Breast epithelium (tissue), 4 donors: ENCODE measurements at places on chromosomes 6 and 20.

- DNase-seq: no peak
These were observed 145.6 kb downstream of the GJA10 start for GRCh38 chr6:90039911-90040310.

DNA sequence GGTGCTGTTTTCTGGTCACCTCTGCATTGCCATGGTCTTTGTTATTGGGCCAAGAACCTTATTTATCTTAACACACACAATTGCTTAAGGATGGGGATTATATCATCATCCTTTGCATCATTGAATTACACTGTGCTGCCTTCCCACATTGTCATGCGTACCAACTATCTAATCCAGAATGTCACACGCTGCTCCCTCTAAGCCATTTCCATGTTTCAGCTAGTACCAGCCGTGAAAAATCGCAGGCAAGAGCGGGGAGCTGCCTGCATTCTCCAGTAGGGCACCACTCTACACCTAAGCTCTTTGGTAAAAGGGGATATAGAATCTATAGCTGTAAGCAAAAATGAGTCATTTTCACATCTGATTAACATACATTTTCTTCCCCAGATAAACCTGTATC is 277.0 kb downstream of the PRL start:
- no peak for DNase-seq

- no peak for DNase-seq
These were observed 227.3 kb upstream of the PDE10A start for GRCh38 chr6:165890404-165890735.

GRCh38 chr6:624979-625378 is 31.9 kb downstream of the HUS1B start:
- no peak for DNase-seq

GRCh38 chr20:41072190-41072863 is 43.7 kb downstream of the TOP1 start:
- DNase-seq: peak; percentile 70

DNA sequence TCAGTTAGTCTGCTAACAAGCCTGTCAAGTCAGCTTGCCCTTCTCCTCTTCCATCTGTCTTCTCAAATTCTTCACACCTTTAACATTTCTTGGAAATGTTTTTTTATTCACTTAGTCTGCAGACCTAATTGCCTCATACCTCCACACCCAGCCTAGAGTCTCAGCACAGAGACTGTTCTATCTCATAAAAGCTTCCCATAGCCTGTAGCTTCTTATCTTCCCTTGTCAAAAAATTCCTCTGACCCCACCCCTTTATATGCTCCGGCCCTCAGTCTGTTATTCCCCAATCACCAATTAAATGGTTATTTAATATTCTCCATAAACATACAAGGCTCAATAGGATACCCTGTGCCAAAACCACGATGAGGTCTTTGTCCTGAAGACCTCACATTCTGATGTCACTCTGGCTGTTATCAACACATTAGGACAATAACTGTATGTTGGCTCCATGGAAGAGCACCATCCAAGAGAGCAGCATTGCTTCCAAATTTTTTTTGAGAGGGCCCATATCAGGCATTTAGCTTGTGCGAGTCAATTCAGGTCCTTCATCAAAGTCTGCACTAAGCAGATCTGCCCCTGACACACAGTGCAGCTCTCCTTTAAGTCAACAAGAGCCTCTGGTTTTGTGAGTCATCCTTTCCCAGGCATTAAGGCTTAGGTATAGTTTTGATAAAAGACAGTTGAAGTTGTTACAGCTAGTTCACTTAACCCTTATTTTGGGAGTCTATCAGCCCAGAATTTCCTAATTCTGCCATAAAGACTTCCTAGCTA is 83.2 kb upstream of the TBX18 start:
- DNase-seq: no peak

- no peak for DNase-seq
These were observed 33.9 kb downstream of the SCGN start for GRCh38 chr6:25685896-25686295.

DNA sequence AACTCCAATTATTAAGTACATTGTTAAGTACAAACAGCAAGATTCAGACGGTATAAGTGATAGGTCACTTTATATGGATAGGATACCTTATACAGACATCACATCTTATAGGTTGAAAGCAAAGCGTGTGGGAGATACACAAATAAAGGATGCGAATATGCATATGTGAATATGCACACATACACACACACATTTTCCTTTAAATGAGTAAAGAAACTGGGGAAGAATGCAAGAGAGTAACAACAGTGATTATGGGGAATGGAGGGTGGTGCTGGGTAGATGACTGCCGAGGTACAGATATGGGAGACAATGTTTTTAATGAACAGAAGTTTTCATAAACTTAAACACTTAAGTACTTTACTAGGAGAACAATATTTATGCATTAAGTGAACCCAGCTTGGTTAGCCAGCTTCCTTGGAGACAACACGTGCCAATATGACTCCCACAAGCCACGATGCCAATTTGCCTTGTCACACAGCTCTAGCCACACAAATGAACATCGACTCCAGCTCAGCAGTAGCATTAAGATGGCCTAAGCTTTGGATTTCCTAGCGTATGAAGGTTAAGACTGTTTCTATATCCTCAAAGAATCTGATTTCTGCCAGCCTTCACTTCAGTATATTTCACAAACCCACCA is 96.6 kb downstream of the EPB41L2 start:
- no peak for DNase-seq

GRCh38 chr6:63584125-63584514 is 11.8 kb downstream of the LOC128125822 start:
- DNase-seq: no peak

- peak; percentile 72 for DNase-seq
These were observed 1.7 kb downstream of the MUCL3 start for GRCh38 chr6:30942338-30943060.

- no peak for DNase-seq
These were observed 156.8 kb upstream of the PLCB4 start for GRCh38 chr20:8912096-8912495.

- no peak for DNase-seq
These were observed 4.2 kb downstream of the AKIRIN2 start for GRCh38 chr6:87697581-87698546.

DNA sequence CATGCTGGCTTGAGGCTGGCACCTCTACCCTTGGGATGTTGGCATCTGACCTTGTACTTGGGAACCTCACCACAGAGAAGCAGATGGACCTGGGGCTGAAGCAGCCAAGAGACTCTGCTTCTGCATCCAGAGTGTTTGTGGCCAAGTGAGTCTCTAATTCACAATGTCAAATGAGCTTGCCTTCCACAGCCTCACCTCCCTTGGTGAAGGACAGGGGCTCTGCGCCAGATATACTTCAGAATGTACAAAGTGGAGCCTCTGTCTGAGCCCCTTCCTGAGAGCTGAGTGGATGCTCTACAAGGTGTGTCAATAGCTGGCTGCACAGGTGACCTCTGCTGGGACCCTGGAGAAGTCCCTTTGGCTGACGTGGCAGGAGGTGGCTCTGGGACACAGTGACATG is 508.9 kb downstream of the CDH26 start:
- no peak for DNase-seq

DNA sequence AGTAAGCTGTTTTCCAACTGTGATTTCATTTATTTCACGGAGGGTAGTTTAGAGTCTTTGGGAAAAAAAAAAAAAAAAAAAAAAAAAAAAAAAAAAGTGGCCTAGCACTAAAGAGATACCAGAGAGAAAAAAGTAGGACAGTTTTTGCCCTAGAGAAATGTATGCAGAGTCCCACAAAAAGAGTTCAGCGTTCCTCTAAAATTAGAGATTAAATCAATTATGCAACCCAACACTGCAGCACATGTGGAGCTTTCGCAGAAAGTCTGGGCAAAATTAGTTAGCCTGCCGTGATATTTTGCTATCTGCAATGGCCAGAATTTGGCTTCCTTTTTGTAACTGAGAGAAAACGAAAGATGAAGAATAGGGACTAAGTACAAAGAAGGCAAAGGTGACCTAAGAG is 309.8 kb downstream of the PKHD1 start:
- no peak for DNase-seq

DNA sequence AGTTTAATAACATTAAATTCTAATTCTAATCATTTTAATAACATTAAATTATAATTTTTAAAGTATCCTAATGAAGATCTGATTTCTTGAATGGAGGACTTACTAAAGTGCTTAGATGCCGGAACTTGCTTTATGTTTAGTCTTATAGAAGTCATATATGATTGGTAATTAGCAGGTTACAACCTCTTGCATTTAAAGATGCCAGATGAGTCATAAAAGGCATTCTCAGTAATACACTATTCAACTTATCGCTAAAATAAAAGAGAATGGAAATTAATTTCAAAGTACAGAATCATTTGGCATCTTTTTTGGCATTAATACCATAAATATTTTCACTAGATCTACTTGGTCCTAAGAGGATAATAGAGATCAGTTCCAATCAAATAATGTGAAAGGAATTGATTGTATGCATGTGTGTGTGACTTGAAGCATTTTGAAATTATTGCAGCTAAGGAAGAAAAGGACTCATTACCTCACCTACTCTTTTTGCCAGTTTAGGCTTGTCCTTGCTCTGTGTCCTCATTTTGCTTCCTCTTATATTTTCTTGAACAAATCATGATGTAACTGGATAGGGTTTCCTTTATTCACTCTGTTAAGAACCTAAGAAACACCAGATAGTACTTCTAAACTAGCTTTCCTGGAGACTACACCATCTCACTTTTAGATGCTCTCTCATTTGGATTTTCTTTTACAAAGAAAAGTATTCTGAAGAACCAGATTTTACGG is 2.7 kb downstream of the COL21A1 start:
- no peak for DNase-seq

DNA sequence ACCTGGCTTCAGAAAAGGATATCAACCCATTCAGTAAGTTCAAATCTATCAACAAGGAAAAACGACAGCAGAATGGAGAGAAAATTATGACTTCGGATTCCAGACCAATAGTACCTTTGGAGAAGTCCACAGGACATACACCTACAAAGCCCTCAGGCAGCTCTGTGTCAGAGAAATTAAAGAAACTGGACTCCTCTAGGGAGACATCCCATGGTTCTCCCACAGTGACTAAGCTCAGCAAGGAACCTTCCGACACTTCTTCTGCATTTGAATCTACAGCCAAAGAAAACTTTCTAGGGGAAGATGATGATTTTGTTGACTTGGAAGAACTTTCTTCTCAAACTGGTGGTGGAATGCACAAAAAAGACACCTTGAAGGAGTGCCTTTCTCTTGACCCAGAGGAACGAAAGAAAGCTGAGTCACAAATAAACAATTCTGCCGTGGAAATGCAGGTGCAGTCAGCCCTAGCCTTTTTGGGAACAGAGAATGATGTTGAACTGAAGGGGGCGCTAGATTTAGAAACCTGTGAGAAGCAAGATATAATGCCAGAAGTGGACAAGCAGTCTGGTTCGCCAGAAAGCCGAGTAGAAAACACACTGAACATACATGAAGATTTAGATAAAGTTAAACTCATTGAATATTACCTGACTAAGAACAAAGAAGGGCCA is 67.4 kb upstream of the HINT3 start:
- DNase-seq: no peak

- DNase-seq: no peak
These were observed 90.4 kb downstream of the SLC2A10 start for GRCh38 chr20:46799781-46800408.

- DNase-seq: no peak
These were observed 32.1 kb downstream of the SNAI1 start for GRCh38 chr20:50014570-50015562.

- peak; percentile 28 for DNase-seq
These were observed 155.6 kb upstream of the SNX9 start for GRCh38 chr6:157667211-157668008.

GRCh38 chr6:38179794-38180430 is 360.4 kb downstream of the ZFAND3 start:
- peak; percentile 28 for DNase-seq

- DNase-seq: no peak
These were observed 176.4 kb downstream of the ARID1B start for GRCh38 chr6:156953479-156954146.

DNA sequence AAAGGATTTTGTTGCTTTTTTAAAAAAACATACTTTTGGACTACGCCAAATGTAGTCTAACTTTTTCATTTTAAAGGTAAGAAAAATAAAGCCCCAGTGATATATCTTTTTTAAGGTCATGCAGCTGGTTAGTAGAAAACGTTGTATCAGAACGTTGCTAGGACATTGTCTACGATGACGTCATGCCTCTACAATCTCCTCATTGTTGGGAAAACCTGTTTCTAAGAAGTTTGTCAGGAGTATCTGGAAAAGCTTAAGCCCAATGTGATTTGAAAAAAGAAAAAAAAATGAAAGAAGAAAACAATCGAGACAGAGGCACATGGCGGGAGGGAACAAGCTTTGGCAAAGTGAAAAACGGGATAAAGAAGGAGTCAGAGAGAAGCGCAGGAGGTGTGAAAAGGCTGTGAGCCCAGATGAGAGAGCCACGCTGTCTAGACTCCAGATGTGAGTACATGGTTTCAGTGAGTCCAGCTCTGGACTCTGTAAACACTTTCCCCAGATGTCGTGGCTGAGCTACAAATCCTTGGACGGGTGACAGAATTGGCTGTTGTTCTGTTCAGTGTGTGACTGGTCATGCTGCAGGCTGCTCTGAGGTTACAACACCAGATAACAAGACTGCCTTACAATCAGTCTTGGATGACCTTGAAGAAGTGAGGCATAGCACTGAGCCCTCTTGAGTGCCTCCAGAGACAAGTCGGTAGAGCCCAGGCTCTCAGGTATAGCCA is 656.7 kb upstream of the ID4 start:
- no peak for DNase-seq

DNA sequence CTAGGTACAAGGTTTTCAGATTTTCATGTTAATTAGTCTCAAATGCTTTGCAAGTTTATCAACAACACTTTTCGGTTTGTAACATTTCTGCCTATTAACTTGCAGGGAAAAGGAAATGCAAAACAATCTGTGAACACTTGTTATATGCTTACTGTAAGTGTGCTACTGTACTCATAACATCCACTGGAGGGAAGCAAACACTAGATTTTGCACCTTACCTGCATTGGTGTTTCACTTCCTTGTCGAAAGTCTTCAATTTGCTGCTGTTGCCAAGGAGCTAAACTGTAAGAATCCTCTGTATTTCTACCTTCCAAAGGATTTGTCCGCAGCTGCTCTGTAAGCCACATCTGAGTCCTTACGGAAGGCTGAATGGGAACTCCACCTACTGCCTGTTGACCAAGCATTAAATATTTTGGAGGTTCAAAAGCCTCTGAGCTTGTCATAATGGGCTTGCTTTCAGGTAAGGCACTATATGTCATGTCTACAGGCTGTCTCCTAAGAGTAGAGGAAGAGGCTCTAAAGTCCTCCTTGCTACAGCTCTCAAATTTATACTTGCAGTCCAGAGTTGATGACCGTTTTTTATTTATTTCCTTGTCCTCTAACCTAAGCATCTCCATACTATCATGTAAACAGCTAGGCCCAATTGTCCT is 17.3 kb downstream of the PLN start:
- no peak for DNase-seq

GRCh38 chr6:87670707-87671106 is 31.3 kb downstream of the AKIRIN2 start:
- DNase-seq: no peak

GRCh38 chr6:19434065-19434464 is 403.1 kb upstream of the ID4 start:
- DNase-seq: no peak
